ENCODE measurements at places on chromosomes 2 and 18.

DNA sequence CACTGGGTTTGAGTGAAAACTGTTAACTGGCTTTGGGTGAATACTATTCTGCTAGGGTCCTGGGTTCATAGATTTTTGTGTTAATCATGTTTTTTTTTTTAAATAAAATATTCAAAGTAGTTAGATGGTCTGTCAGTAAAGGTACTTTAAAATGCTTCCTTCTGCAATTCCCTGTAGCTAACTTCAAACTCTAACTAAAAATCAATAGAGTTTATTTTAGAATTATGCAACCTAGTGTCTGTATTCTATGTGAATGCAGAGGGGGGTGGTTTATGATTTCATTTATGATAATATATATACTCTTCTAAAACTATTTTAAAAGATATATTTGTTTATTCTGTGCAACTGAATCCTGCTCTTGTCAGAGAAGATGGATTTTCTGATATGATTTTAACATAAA is 27.9 kb downstream of the STARD6 start:
- no peak for DNase-seq

- peak; percentile 26 for DNase-seq
Measured at GRCh38 chr2:102052365-102052764, 60.6 kb downstream of the IL1R2 start.

DNA sequence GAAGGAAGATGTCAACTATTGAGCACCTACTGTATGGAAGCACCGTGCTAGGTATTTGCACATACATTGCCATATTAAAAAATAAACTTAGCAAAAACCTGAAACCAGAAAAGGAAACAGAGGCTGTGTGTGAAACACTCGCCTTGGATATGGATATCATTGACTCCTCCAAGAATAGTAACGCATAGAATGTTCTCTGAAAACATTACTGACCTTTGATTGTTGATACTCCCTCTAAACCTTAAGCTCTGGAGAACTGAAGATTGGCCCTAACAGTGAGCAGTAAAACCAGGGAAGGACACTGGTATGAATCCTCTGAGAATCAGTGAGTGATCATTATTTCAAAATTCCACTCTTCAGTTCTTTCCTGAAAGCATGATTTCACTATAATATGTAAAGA is 236.8 kb downstream of the CDH20 start:
- DNase-seq: no peak

GRCh38 chr18:79599441-79599931 is 80.1 kb upstream of the CTDP1 start:
- no peak for DNase-seq

DNA sequence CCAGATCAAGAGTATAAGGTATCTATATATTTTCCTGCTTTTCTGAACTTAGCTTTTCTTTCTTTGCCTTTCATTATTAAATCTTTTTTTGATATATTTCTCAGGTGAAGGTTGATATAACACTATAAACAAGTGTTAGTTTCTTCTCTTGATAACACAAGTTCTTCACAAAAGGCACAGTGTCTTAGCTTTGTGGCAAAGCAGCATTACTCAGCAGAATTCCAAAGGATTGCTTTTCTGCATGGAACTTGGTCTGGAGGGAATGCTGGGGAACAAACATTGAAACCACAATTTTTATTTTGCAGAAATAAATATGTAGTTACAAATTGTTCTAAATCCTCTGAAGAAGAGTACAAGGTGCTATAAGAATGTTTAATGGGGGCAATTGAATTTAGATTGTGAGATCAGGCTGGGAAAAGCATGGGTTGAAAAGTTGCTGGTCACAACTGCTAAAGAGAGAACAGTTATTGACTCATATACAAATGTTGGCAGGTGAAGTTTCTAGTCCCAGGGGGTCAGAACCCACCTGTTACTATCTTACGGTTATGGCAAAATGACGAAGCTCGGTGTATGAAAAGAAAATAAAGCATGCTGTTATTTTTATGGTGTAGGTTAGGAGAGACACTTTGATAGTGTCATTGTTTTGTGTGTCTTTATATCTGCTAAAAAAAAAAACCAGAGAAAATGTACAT is 68.2 kb downstream of the UBR3 start:
- DNase-seq: no peak

- DNase-seq: no peak
Measured at GRCh38 chr2:27080603-27080936, 2.2 kb downstream of the EMILIN1 start.

- peak; percentile 44 for DNase-seq
Measured at GRCh38 chr2:200966770-200967169, 3.3 kb upstream of the ORC2 start.

- DNase-seq: no peak
Measured at GRCh38 chr2:46306330-46306751, 9.1 kb downstream of the EPAS1 start.

GRCh38 chr2:207833251-207833751 is 63.6 kb upstream of the FZD5 start:
- peak; percentile 75 for DNase-seq

- no peak for DNase-seq
Measured at GRCh38 chr2:890214-890613, 60.4 kb upstream of the SNTG2 start.

GRCh38 chr2:121349721-121350401 is 64.9 kb upstream of the TFCP2L1 start:
- DNase-seq: no peak

DNA sequence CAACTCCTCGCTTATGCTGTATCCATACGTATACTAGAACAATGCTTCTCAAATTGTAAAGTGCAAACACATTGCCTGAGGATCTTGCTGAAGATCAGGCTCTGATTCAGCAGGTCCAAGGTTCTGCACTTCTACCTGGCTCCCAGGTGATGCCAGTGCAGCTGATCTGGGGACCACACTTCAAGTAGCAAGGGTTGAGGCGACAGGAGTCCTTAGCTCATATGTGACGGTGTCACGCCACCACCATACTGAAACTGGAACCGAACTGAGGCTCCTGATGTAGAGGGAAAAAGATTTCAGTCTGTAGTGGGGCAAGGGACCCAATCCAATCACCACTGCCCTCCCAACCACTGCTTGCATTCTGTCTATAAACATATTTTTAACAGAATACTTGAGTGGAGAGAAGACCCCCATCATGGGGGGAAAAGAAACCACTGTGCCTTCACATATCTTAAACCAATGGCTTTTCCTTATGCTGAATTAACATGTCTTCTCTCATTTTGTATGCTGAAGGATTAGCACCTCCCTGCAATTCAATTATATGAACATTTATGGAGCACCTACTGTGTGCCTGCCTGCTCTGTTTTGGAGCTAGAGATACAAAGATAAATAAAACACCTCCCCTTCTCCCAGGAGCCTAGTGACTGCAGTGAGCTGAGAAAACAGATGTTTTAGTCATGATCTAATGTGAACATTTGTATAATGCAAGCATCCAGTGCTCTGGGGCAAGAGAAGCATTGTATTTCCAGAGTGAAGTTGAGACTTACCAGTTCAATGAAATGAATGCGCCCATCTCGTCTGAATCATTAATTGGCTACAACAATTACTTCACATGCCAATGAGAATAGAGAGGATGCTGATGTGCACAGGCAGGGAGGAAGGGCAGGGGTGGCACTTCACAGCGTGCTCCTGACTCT is 6.6 kb upstream of the ASAP2 start:
- DNase-seq: no peak

- peak; percentile 53 for DNase-seq
Measured at GRCh38 chr2:24586955-24587354, 95.9 kb downstream of the NCOA1 start.

- DNase-seq: no peak
Measured at GRCh38 chr2:214514704-214515103, 103.8 kb downstream of the VWC2L start.

GRCh38 chr18:21300908-21301200 is 58.8 kb downstream of the GREB1L start:
- no peak for DNase-seq

DNA sequence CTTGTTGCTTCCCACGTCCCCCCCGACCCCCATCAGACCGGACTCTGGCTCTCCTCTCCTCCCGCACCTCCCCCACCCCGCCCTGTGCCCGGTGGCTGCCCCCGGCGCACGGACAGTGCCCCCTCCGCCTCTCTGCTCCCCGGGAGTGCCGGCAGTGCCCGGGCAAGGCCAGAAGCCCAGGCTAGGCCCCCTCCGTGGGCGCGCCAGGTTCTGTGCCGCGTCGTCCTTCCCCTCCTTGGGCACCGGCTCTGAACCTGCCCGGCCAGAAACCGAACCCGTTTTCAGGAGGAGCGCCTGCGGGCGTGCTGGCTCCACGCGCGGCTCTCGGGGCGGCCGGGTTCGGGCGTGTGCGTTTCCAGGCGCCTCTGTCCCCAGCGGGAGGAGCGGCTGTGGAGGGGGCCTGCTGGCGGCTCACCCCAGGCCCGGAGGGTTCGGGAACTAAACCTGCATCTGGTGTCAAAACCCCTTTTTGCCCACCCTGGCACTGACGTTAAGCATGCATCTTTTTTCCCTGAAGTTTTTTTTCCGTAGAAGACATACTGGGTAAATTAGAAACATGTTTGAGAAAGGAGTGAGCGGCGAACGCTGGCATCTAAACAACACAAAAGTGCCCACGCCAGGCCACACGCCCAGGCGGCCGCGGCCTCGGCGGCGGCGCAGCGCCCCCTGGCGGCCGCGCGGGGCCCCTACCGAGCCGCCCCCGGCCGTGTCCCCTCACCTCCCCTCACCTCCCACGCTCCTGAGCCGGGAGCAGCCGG is 123.9 kb upstream of the SLC1A4 start:
- DNase-seq: peak; percentile 68

GRCh38 chr2:20627712-20628380 is 23.1 kb downstream of the HS1BP3 start:
- DNase-seq: no peak

- DNase-seq: no peak
Measured at GRCh38 chr18:55328301-55328700, 259.7 kb downstream of the TCF4 start.

DNA sequence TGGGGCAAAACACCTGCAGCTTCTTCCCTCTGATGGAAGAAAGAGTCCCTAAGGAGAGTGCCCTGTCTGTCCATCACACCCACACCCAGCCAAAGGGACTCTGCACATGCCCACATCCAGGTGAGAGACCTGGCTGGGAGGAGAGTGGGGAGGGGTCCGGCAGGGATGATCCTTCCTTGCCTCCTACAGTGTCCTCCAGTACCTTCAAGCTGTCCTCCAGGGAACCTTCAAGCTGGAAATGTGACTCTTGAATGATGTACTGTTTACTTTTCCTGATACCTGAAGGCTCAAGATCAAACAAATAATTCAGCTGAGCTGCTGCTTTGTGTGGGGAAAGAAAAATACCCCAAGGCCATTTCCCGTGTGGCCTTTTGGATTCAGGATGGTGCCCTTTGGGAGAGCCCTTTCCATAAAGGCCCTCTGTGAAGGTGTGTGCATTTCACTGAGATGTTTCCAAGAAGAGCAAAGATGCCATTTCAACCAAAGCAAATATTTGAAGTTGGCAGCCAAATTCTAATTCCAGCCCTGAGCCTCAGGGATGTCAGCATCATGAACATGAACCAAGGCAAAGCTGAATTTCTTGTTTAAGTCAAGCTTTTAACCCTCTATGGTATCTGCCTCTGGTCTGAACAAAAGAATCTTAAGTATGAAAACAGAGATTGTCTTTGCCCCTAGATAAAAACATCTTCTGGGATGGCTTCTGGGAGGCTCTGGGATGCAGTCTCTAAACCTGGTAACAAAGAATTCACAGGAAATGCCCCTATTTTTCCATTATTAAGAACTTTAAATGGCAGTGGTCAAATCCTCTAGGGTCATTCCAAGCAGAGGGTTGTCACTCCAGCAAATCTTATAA is 11.1 kb downstream of the EVA1A start:
- DNase-seq: no peak

- DNase-seq: no peak
Measured at GRCh38 chr2:155770516-155770915, 562.0 kb downstream of the NR4A2 start.

GRCh38 chr2:173989884-173990215 is 24.7 kb upstream of the SP3 start:
- DNase-seq: no peak

Data from activated CD4-positive, alpha-beta T cell treated with anti-CD3 and anti-CD28 coated beads, Interleukin-10, Interleukin-2, amounts not matched to agents 100 ng/mL and 50 ng/mL, durations not matched to agents 16 hours and 8 hours (primary cell).